ENCODE measurements at places on chromosomes 5 and 9. TPM values are rescaled to one million over a fixed set of nuclear protein-coding genes. Genes with fewer than 3 reads are reported as not detected.

Gene PCA3
- not detected for total RNA-seq

DNA sequence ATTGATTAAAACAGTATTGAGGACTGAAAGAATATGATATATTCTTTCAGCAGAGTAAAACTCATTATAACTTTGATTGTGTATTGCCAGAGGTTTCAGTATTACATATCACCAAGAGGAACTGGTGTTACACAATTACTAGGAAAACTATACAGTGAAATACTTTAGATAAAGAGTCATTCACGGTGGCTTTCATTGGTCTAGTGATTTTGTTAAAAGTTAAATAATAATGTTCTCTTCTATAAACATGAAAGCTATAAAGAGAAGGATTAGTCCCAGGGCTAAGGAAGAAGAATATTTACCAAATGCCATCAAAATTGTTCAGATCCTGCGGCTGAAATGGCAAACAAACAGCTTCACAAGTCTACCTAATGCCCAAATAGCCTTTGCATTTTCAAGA is 306.2 kb downstream of the SEMA5A start:
- no peak overlapping the region for H3K4me3 ChIP-seq
- no peaks in the 10 kb centered on the region for H3K36me3 ChIP-seq
- DNase-seq = no peak
- H3K27me3 ChIP-seq = no peaks in the 10 kb centered on the region
- no peak overlapping the region for H3K27ac ChIP-seq

- no peak overlapping the region for H3K27ac ChIP-seq
- DNase-seq = peak; percentile 41
- H3K36me3 ChIP-seq = no peaks in the 10 kb centered on the region
- no peak overlapping the region for H3K4me3 ChIP-seq
- H3K4me1 ChIP-seq = no peaks in the 10 kb centered on the region
- H3K27me3 ChIP-seq = peaks cover 20% of the 10 kb centered on the region
Observed at GRCh38 chr9:126558051-126558665, 55.6 kb upstream of the LMX1B start.

Gene PCDHA1
- not detected for total RNA-seq

DNA sequence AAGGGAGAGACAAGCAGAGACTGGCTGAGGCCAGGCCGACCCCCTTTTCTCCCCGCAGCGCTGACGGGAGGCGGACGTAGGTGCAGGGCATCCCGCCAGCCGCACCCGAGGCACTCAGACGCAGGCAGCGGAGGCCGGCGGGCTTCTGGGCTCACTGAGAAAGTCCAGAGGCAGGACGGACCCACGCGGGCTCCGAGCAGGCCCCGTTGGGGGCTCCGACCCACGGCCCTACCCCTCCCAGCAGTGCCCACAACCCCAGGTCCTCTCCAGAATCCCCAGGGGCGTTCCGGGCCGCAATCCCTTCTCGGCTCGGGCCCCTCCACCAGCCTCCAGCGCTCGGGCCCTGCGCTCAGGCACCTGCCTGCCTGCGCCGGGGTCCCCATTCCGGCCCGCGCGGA is 543 bp downstream of the MTMR12 start:
- no peak for DNase-seq
- no peaks in the 10 kb centered on the region for H3K36me3 ChIP-seq
- H3K4me1 ChIP-seq = peaks cover 44% of the 10 kb centered on the region
- no peaks in the 10 kb centered on the region for H3K27me3 ChIP-seq

DNA sequence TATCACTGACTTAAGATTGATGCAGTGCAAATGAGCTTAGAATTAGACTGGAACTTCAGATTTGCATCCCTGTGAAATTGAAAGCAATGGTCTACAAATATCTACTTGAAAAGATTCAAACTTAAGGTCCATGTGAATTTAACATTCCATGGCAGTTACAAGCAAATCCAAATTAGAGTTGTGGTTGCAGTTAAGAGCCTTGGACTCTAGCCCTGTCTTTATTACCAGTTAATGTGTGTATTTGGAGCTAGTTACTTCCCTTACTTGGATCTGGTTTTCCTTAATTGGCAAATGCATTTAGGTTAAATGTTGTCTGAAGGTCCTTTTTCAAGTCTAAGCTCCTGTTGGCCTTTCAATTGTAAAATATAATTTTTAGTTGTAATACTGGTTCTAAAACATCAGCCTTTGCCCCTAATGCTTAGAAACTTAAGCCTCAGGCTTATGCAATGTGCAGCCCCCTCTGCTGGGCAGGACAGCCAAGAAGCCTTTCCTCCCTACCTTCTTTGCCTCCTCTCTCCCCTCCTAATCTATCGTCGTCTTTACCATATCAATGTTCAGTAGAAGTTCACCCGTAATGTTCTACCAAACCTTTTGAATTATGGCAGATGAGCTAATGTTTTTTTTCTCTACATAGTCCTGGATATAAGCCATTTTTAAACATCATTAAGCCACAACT is 59.5 kb downstream of the ERMP1 start:
- no peaks in the 10 kb centered on the region for H3K27me3 ChIP-seq
- H3K4me1 ChIP-seq = peaks cover 7% of the 10 kb centered on the region
- peaks cover 78% of the 10 kb centered on the region for H3K36me3 ChIP-seq
- H3K4me3 ChIP-seq = no peak overlapping the region

DNA sequence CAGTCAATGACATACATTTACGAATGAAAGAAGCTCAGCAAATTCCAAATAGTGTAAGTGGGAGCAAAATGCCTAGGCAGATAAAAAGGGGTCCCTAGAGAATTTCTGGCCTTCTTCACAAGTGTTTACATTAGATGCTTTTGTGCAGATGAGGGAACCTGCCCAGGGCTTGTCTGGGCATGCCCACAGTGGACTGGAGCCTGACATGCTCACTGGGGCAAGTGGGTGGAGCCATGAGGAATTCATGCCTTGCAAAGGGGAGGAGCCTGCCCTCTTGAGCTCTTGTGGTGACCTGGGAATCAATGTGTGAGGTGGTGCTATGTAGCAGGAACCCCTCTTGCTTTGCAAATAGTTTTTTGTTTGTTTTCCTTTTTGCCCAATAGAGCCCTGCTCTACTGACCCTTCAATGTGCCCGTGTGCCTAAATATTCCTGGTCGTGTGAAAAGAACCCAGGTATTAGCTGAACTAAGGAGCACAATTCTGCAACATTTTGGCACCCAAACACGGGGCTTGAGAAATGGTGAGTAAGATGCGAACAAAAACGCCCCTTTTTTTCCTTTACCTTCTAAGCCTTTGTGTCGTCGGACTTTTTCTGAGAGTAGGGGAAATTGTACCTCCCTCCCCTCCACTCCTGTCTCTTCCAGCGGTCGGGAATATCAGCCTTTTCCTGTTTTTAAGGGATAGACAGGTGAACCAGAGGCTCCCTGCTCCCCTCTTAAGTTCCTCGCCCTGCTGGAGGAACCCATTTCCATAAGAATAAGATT is 433.8 kb upstream of the CDH9 start:
- H3K36me3 ChIP-seq = peaks cover 3% of the 10 kb centered on the region
- no peak overlapping the region for H3K27ac ChIP-seq
- H3K4me1 ChIP-seq = no peaks in the 10 kb centered on the region
- H3K27me3 ChIP-seq = no peaks in the 10 kb centered on the region

DNA sequence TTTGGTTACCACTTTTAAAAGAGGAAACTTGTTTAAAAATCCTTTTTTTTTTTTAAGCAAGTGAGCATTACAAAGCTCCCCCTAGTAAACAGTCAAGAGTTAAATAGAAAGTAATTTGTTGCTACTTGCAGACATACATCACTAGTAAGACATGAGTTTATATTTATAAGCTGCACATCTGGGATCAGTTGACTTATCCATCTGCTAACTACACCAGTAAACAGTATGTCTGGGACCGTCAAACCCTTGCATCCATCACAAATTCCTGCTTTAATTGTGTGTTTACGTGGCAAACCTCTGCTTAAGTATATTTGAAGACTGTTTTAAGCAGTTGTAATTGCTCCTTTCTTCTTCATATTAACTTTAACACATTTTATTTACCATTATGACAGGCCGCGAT is 146.8 kb downstream of the EBF1 start:
- no peak overlapping the region for H3K27ac ChIP-seq
- peaks cover 7% of the 10 kb centered on the region for H3K4me1 ChIP-seq
- H3K36me3 ChIP-seq = no peaks in the 10 kb centered on the region
- no peaks in the 10 kb centered on the region for H3K27me3 ChIP-seq

Gene NUDT12
- total RNA-seq = 4.3 TPM

Gene MED27
- total RNA-seq = 14.3 TPM

DNA sequence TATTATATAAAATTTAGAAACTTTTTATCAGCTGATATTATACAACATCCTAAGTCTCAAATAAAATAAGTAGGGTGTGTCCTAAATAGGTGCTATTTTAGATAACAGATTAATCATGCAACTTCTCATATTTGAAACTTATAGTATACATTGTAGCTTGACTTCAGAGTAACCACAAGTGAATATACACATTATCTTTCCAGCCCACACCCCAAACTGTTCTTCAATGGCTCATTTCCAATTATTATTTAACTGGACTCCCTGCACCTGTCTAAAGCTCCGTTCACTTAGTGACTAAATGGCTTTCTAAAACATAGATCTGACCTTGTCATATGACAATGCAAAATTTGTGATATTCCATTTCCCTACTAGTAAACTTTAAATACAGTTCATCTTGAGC is 490.9 kb upstream of the RGMB start:
- H3K36me3 ChIP-seq = no peaks in the 10 kb centered on the region
- no peak for DNase-seq
- no peaks in the 10 kb centered on the region for H3K27me3 ChIP-seq
- no peak overlapping the region for H3K27ac ChIP-seq

Gene SLC12A2
- total RNA-seq = 13.3 TPM

DNA sequence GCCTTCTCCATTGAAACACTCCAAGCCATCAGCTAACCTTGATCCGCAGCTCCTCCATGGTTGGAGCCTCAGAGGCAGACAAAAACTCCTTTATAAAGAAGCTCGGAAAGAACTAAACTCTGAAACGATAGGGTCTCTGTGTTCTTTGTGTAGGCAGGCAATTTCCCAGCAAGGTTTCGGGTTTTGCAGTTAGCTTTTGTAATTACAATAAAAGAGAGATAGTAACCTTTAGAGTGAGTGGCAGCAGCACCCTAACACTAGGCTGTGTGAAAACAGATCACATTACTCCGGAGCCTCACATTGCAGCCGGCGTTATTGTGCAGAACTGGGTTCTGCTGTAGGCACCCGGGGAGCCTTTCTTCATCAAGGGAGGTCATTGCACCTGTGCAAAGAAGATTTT is 115.8 kb upstream of the MAP3K1 start:
- peak overlapping the region; percentile 30 for H3K27ac ChIP-seq
- H3K27me3 ChIP-seq = no peaks in the 10 kb centered on the region
- no peaks in the 10 kb centered on the region for H3K36me3 ChIP-seq
- DNase-seq = no peak
- no peak overlapping the region for H3K4me3 ChIP-seq

Gene BTNL8
- total RNA-seq = not detected

DNA sequence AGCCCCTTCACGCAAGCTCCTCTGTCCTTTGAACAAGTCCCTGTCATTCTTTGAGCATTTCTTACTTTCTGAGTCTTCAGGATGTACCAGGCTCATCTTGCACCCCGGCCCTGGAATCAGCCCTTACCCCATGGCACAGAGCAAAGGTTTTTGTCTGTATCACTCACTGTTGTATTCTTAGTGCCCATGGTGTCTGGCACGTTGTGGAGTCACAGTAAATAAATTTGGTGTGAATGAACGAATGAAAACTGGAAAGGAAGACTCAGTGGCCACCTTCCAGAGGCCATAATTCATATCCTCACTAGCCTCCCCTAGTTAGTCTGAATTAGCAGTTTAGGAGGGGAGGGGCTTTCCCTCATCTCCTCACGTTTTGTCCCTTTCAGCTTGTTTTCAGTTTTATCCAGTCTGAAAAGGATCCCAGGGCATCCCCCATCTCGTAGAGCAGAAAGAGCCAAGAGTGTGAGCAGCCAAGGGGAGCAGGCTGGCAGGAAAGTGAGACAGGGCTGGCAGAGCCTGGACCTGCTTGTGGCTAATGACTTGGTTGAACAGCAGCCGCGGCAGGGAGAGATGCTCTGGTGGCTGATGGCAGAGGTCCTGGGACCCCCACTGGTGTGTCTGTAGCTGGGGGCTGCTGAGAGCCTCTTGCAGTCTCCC is 42.7 kb downstream of the ZNF618 start:
- no peak overlapping the region for H3K27ac ChIP-seq
- no peaks in the 10 kb centered on the region for H3K4me1 ChIP-seq
- no peaks in the 10 kb centered on the region for H3K27me3 ChIP-seq
- no peak for DNase-seq
- no peak overlapping the region for H3K4me3 ChIP-seq
- peaks cover 8% of the 10 kb centered on the region for H3K36me3 ChIP-seq

DNA sequence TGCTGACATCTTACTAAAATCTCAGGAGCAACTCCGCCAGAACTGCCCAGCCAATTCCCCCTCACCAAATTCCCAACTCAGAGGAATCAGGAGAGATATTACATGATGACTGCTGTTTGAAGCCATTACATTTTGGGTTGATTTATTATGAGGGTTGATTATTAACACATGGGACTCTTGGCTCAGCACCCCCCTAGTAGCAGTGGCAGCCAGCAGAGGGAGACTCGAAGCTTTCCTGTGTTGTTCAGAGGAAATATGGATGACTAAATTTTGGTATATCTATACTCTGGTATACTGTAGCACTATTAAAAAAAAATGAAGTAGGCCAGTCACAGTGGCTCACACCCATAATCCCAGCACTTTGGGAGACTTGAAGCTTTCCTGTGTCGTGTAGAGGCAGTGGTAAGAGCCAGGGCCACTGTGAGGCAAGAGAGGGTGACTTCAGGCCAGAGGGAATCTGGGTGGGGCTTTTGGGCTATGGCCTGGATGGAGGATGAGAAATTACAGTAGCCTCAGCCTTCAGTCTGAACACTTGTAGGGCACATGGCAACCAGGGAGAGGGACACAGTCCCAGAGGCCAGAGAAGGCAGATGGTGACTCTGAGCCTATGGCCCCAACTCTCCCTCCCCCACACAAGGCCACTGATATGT is 111.4 kb downstream of the LHX2 start:
- peaks cover 2% of the 10 kb centered on the region for H3K4me1 ChIP-seq
- H3K27me3 ChIP-seq = peaks cover 25% of the 10 kb centered on the region
- no peak overlapping the region for H3K4me3 ChIP-seq

DNA sequence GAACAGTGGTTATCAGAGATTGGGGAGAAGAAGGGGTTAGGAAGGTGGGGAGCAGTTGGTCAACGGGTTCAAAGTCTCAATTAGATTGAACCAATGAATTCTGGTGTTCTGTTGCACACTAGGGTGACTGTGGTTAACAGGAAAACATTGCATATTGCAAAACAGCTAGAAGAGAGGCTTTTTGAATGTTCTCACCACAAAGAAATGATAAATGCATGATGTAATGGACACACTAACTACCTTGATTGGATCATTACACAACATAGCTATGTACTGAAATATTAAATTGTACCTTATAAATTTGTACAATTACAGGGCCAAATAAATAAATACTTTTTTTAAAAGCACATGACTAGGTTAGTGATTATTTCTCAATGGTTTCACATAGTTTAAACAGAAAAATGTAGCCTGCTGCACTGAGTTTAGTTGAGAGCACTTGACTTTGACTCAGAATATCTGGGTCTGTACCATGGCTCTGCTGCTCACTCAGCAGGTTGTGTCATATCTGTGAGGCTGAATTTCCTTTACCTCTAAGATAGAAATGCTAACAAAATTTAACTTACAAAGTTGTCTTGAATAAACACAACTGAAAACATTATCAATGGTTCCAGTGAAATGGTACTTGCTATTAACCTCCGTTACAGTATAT is 30.4 kb downstream of the NUDT12 start:
- no peak overlapping the region for H3K4me3 ChIP-seq
- no peak overlapping the region for H3K27ac ChIP-seq
- DNase-seq = no peak
- H3K27me3 ChIP-seq = peaks cover 5% of the 10 kb centered on the region

Gene CPLANE1
- total RNA-seq = 10.0 TPM

Data from naive thymus-derived CD8-positive, alpha-beta T cell (primary cell).